ENCODE measurements at places on chromosomes 3 and 15.
A peak's percentile ranks its signal among the peaks of the same experiment; 100 is the strongest.

GRCh38 chr3:52534281-52535183, 875 bp upstream of the NT5DC2 start:
- DNase-seq = no peak

DNA sequence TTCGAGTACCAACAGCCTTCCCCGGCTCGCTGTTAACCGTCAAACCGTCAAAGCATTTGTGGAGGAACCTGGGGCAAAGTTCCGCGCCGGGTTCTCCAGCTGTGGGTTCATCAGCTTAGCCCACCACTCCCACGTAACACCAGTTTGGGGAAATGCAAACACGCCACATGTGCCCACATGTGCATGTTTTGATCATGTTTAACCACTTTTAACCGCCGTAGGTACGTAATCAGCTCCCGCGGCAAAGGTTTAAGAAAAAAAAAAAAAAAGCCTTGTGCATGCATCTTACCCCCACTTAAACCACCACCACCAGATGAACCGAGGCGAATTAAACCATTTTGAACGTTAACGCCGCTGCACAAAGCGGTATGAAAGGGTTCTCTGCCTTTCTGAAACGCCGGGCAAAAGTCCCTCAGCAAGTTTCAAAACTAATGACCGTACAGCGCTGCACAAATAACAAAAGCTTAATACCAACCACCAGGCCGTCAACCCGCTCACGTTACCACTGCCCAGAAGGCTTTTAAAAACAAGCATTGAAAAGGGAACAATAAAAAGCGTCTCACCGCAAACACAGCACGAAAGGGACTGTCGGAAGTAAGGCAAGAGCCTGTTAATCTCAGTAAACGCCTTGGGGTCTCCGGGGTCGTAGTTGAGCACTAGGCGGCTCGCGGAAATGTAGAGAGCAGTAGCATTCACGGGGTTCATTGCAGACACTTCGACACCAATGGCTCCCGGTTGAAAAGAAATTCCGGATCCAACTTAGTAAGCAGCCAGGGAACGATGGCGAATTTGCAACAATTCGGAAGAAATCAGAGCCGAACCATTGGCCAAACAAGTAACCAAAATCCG, 1.5 kb downstream of the MSL2 start:
- peak; percentile 49 for DNase-seq

GRCh38 chr3:45163481-45163880, 17.3 kb upstream of the CDCP1 start:
- DNase-seq = no peak

DNA sequence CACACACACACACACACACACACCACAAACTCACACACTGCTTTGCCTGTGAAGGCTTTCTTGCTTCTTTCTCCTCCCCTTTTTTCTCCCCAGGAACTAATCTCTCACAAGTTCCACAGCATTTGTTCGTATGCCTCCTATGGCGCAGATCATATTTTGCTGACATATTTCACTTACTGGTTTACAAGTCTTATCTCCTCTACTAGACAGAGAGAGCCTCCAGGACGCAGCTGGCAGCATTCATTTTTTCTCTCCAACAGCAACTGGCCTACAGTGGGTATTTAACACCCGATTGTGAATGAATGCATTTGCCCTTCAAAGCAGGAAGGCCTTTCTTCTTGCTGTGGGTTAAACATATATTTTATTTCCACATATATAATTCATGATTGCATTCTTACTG, 47.0 kb upstream of the DLG1 start:
- no peak for DNase-seq

DNA sequence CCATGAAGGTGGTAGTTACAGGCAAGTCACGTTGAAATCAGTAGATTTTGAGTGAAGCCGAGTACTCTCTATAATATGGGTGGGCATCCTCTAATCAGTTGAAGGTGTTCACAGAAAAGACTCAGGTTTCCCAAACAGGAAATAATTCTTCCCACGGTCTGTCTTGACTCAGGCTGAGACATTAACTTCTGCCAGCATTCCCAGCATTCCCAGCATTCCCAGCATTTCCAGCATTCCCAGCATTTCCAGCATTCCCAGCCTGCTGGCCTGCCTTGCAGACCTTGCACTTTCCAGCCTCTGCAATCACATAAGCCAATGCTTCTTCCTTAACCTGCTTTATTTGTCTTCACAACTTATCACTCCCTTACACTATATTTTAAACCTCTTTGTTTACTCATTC, 542.3 kb upstream of the ROBO2 start:
- no peak for DNase-seq

- no peak for DNase-seq
Observed at GRCh38 chr3:177811112-177811511, 613.8 kb upstream of the TBL1XR1 start.

DNA sequence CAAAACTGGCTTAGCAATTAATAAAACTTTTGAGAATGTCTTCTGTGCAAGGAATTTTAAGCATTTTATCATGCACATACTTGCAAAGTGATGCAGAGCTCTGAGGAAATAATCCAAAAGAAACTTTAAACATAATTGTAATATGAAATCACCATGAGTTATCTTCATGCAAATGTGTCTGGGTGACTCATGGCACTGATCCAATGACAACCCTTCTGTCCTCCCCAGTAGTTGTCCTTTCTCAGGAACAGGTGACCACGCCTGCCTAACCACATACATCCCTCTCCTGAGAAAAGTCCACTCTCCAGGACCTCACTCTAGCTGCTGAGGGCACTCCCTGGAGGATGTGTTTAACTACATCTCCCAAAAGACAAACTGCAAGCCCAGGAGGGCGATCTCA, 530.6 kb upstream of the IL12A start:
- DNase-seq = no peak

- no peak for DNase-seq
Observed at GRCh38 chr3:130850843-130851242, 43.0 kb upstream of the ATP2C1 start.

Data from stimulated activated CD8-positive, alpha-beta memory T cell treated with anti-CD3 and anti-CD28 coated beads, Interleukin-4, amount 100 ng/mL, for 1 hour (primary cell).